ENCODE measurements at places on chromosomes 16 and 17.

DNA sequence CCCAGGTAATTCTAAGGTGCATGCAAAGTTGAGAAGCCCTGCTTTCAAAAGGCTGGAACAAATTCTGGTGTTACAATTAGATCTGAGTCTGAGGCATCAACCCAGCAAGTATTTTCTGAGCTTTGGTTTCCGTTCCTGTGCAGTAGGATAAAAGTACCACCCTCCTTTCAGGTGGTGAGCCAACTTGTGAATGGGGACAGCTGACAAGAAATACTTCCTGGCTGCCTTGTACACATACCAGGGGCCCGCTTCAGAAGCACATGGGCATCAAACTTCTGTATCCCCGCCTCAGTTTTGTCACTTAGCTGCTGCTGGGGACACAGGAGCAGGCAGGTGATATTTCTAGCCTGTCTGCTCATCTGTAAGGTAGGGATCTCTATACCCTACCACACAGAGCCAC is 252.2 kb downstream of the CPPED1 start:
- no peak for DNase-seq

DNA sequence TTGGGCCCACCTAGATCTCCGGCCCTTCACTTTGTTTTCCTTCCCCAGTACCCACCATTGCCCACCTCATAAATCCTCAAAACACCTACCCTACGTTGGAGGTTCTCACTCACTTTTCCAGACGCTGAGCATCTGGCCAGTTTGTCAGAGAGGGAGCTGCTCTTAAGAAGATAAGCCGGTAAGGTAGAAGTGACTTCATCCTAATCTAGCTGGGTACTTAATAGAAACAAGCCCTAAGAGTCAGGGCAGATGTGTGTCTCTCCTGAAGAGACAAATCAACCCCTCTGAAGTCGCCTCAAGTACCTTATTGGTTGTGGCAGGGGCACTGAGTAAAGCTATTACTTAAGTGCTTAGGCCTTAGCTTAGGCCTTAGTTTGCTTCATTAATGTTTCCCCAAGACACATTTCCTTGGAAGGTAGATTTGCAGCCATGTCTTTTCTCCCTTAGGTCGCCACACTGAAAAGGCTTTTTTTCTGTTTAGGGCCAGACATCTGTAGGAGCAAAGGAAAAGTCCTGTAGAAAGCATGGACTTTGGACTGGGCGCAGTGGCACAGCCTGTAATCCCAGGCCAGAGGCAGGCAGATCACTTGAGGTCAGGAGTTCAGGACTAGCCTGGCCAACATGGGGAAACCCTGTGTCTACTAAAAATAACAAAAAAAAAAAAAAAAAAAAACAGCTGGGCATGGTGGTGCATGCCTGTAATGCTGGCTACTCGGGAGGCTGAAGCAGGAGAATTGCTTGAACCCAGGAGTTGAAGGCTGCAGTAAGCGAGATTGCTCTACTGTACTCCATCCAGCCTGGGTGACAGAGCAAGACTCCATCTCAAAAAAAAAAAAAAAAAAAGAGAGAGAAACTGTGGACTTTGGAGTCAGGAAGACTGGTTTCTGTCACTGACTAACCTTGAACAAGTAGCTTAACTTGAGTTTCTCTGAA is 1.0 kb downstream of the TACO1 start:
- DNase-seq = no peak

DNA sequence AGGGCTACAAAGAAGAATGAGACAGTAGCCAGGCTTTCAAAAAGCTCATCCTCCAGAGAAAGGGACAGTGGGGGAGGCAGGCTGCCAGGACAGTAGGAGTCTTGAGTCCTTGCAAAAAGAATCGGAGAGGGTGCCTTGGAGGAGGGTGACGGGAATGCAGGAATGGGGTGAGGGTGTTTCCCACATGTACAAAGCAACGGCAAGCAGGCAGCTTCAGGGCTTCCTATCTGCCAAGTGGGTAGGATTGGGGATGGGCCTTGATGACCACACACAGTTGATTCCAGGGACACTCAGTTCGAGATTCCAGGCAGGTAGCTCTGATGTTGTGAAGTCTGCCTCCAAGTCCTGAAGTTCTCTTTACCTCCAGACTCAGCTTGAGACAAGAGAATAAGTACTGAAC is 54.4 kb downstream of the C17orf67 start:
- DNase-seq = no peak

DNA sequence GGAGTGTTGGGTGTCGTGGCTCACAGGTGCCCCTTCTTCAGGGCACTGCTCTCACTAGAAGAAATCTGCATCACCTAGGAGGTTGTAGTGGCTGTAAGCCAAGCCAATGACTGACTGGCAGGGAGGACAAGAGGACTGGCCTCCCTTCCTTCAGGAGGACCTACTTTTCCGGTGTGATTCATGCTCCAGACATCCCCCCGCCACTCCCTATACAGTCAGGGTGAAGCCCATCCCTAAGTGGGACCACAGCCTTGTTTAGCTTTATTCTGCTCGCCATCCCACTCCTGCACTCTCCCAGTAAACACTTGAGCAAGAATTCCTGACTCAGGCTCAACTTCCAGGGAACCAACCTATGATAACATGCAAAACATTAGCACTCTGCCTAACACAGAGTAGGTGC is 67.0 kb downstream of the PLCG2 start:
- no peak for DNase-seq

DNA sequence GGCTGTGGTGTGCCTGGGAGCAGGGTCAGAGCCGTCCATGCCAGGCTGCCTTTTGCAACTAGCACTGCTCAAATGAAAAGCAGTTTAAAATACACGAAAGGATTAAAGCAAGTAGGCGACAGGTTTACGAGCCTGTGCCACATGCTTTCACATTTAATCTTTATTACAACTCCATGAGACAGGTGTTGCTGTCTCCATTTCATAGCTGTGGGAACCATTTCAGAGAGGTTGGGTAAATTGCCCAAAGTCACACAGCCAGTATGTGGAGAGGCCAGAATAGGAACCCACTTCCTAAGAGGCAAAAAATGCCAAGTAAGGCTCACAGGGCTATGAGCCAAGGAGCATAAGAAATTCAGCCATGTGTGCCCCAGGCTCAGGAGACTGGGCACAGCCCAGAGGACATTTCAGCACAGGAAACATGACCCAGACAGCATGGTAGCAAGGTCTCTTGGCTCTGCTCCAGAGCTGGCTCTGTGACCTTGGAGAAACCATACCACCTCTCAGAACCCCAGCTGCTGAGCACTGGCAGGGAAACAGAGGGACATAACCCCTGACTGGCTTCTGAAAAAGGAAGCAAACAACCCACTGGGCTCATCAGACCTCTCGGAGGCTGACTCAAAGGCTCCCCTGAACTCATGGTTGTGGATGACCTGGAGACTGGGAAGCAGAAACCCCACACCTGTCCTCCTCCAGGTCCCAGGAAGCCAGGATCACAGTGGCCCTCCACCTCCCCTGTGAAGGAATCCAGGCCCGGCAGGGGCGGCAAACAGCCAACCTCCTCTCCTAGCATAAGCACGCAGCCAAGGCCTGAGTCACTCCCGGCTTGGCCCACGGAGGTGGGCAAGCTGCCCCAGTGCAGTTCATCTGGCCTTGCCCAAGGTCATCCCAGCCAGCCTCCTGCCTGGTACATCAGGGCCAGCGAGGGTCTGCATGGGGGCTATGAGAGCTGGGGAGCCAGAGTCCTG is 40.3 kb upstream of the MRPS23 start:
- no peak for DNase-seq

DNA sequence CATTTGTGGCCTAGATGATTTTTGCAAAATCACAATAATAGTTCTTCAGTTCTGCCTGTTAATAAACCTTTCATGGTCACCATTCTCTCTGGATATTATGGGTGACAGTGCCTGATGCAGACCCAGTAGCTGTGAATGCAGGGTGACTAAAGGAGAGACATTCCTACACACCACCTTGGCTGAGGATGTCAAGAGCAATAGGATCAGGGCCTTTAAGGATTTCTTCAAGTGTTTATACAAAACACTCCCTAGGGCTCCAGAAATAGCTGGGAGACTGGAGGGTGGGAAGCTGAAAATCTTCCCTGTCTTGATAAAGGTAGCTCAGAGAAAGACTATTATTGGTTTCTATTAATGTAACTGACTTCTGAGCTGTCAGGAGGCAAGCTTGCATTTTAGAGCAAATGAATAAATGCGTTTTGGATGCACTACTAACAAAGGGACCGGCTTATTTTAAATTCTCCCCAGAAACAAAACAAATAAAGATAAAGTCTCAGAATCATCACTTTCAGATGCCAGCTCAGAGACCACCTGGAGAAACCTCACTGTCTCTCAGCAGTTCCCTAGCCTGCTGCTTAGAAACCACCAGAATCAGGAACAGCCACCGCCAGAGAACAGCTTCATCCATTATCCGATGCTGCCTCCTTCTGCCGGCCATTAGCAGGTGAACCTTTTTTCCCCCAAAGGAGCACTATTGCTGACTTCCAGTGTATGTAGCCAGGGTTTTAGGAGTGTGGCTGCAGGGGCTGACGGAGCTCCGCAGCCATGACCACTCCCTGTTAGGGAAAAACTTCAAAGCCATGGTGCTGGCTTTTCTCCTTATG is 171.4 kb upstream of the DYNLRB2 start:
- DNase-seq = no peak

GRCh38 chr17:73634629-73635028 is 9.6 kb downstream of the SDK2 start:
- no peak for DNase-seq

GRCh38 chr17:82113941-82114340 is 15.9 kb upstream of the FASN start:
- DNase-seq = no peak

GRCh38 chr17:80233202-80233601 is 13.0 kb downstream of the SLC26A11 start:
- DNase-seq = no peak
